ENCODE measurements at places on chromosomes 5 and 9.

DNA sequence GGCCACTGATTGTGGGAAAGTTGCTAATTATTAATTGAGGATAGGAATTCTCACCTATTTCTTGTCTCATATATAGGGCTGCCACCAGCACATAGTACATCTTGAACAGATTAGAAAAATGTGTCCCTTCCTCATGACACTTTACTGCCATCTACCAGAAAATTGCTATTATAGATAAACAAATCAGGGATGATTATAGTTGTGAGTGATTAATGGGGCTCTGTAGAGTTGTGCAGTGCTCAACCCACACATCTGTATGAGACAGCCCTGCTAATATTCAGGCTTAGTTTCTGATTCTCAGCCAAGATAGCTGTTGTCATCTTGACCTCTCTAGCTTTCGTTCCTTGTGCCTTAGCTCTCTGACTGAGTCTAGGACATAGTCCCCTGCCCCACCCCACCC, 373.3 kb downstream of the TLE4 start:
- DNase-seq, result no peak

- DNase-seq, result no peak
Observed at GRCh38 chr5:40046792-40047191, 622.0 kb upstream of the DAB2 start.

GRCh38 chr5:172028167-172028566, 21.7 kb upstream of the FBXW11 start:
- DNase-seq, result no peak

DNA sequence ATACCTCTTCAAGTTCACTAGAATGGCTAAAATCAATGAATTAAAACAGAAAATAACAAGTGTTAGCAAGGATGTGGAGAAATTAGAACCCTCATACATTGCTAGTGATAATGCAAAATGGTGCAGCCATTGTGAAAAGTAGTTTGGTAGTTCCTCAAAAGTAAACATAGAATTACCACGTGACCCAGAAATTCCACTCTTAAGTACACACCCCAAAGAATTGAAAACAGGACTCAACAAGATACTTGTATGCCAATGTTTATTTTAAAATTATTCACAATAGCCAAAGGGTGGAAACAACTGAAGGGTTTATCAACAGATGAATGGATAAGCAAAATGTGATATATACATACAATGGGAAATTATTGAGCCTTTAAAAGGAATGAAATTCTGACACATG, 70.3 kb downstream of the BARX1 start:
- DNase-seq, result peak; percentile 33

Measured in NCI-H774 (cell line).